ENCODE measurements at places on chromosomes 7 and 10.

DNA sequence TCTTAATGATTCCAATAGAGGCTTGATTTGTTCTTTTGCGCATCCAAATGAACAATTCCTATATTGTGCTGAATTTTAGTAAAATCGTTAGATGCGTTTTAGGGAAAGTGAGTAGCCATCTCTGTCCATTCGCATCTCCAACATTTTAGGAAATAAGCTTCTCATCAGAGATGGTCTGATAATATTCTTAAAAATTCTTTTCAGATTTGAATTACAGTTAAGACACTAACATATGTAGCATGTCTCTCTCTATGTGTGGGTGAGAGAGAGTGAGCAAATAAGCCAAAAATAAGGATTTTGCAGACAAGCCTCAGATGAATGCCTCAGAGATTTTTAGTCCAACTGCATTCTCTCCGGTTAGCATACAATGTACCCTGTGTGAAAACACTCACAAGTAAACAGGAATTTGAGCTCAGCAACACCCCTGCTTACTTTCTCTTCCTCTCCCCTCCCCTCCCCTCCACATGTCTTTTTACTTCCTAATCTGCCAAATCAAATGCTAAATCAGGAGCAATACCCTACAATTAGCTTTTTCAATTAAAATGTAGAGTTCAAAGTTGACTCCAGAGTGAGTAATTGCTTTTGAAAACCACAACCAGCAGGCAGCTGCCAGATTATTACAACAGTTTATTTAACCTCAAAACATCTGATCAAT, 354.4 kb downstream of the CRPPA start:
- DNase-seq: no peak

- DNase-seq: no peak
Measured at GRCh38 chr7:38893061-38893460, 15.9 kb downstream of the VPS41 start.

DNA sequence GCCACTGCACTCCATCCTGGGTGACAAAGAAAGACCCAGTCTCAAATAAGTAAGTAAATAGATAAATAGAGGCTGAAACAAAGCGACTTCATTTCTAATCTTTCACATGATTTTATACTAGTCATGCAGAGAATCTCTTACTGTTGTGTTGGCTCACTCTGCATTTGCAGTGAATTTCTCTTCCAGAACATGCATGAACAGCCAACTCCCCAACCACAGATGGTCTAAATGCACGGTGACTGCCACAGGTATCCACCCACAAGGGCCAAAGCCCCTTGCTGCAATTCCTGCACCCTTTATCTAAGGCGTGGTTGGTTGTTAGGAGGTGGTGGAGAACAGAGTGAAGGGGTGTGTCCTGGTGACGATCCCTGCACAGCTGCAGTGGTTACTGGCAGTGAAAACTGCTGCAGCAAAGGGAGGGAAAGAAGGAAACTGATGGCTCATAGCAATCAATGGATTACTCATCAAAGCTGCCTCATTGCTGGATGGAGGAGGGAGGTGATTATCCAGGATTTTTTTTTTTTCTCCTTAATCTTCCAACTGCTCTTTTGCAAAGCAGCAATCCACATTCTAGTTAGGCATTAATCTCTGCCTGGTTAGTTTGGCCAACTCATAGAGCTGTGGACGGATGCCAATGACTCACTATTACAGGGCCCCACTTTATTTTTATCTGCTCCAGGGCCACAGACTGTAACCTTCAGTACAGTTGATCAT, 50.6 kb downstream of the PRTFDC1 start:
- no peak for DNase-seq

DNA sequence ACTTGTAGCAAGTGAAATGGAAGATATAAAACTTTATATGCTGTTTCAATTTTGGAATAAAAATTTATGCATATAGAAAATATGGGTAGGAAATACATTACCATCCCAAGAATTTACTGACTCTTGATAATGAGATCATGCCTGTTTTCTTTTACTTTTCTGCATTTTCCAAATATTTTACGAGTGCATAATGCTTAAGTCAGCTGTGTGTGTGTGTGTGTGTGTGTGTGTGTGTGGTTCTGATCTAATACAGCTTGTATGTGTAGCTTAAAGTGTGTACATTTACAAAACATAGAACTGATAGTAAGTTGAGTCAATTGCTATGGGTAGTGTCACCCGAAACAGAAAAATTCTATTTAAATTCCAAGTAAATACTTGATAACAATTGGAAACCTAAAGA, 315.9 kb upstream of the LRRN3 start:
- DNase-seq: no peak

DNA sequence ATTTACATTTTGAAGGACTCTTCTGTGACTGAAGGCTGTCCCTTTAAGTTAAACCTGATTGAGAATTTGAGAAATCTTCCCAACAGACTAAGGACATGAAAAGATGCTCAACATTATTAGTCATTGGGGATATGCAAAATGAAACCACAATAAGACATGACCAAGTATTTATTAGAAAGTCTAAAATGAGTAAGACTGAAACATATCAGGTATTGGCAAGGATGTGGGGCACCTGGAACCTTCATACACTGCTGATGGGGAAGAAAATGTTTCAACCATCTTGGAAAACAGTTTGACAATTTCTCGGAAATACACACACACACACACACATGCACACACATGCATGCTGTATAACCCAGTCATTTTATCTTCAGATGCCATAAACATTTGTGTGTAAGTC, 132.1 kb upstream of the CDK6 start:
- DNase-seq: no peak

GRCh38 chr7:40120020-40120419, 14.4 kb downstream of the MPLKIP start:
- no peak for DNase-seq

GRCh38 chr7:155948845-155949244, 136.6 kb upstream of the SHH start:
- no peak for DNase-seq

DNA sequence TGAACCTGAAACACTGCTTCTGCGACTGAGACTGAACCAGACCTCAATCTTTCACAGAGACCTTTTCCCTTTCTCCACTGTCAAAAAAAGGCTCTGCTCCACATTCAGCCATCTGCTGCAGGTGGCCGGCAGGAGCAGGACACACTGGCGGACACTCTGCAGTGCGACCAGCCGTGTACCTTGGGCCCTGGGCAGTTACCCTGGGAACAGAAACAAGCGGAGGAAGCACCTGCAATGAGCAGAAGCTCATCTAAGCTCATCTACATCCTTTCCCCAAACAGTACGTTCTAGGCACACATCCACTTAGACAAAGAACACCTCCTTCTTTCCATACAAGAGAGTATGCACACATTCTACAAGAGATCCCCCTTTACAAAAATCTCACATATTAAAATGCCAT, 22.8 kb downstream of the VOPP1 start:
- no peak for DNase-seq

DNA sequence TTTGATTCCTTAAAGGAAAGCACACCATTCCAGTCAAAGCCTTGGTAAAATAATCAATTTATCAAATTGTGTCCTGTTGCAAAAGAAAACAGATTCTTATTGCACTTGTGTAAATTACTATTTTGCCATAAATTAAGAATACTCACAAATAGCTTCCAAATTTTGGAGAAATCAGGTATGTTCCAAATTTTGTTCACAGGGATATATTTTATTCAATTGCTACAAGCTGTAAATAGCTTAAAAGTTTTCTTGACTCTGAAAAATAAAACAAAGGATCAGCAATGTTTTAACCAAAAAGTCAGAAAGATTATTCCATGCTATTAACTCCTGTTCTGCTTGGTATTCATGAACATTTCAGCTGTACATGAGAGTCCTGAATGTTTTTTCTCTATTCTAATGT, 47.4 kb upstream of the CHST3 start:
- no peak for DNase-seq

- DNase-seq: no peak
Measured at GRCh38 chr7:73624669-73625001, 313 bp upstream of the MLXIPL start.

- no peak for DNase-seq
Measured at GRCh38 chr7:67698354-67698753, 701.7 kb downstream of the TYW1 start.

- DNase-seq: no peak
Measured at GRCh38 chr7:45088146-45088701, 545 bp downstream of the NACAD start.

DNA sequence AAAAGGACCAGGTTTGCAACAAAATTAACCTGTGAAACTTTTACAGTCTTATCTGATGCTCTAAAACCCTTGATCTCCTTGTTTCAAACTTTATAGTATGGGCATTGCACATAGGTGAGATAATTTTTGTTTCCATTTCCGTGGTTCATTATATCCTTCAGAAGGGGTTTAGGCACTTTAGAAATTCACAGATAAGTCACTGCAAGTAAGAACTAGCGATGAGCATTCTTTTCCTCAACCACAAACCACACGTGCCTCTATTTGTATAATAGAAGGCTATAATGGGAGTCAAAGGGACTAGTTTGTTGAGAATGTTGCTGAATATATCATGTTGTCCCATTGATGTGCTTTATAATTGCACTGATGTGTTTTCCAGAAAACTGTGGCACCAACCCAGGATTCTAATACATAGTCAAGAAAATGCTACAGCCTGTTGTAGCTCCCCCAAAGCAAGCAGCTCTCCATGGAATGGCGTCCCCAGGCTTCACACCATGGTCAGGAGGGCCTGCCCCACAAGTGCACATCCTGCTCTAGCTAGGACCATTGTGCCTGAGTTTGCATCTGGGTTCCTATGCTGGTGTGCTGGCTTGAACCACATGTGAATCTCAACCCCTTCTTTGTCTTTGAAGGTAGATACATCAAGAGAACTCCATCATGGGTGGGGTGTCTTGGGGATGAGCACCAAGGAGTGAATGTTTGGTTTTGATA, 14.0 kb upstream of the ATXN7L1 start:
- no peak for DNase-seq

GRCh38 chr10:125398270-125398669, 237.9 kb upstream of the CTBP2 start:
- DNase-seq: no peak

DNA sequence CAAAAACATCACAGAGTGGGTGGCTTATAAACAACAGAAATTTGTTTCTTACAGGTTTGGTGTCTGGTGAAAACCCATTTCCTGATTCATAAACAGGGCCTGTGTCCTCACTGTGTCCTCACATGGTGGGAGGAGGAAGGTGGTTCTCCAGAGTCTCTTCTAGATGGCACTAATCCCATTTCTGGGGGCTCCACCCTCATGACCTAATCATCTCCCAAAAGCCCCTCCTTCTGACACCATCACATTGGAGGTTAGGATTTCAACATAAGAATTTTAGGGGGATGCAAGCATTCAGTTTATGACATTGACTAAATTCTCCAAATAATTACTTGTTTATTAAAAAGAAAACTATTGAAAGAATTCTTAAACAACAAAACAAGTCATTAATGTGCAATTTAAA, 116.0 kb downstream of the CHN2 start:
- DNase-seq: no peak

GRCh38 chr7:55181762-55182161, 162.9 kb downstream of the EGFR start:
- DNase-seq: no peak

DNA sequence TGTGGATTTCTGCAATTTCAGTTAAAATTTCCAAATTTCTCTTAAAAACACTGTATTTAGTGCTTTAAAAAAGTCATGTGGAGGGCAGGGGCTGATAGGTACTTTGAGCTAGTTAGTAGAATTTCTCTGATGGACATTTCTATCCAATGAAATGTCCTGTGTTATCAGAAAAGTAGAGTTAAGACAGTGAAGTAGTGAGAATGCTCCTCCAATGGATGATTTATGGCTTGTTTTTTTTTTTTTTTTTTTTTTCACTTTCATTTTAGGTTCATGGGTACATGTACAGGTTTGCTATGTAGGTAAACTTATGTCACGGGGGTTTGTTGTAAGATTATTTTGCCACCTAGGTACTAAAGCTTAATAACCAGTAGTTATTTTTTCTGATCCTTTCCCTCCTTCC, 55.0 kb downstream of the BTAF1 start:
- no peak for DNase-seq

DNA sequence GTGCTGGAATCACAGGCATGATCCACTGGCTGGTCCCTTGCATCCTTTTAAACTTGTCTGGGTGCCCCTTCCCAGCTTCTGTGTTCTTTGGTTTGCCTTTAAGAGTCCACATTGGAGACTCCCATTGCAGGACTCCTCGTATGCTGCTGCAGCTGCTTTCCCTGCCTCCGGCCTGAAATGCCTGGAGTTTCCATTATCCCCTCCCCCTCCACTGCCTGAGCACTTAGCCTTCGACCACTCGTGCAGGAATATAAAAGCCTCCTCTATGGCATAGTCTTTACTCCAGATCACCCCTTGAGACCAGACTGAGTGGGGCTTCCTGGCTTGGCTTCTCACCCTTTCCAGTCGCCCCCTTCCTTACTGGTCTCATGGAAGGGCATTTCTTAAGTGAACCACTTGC, 80.2 kb downstream of the RHOBTB1 start:
- DNase-seq: no peak

- DNase-seq: no peak
Measured at GRCh38 chr10:70320751-70321150, 36.9 kb upstream of the NPFFR1 start.

GRCh38 chr7:104971290-104972071, 42.5 kb upstream of the KMT2E start:
- DNase-seq: no peak

DNA sequence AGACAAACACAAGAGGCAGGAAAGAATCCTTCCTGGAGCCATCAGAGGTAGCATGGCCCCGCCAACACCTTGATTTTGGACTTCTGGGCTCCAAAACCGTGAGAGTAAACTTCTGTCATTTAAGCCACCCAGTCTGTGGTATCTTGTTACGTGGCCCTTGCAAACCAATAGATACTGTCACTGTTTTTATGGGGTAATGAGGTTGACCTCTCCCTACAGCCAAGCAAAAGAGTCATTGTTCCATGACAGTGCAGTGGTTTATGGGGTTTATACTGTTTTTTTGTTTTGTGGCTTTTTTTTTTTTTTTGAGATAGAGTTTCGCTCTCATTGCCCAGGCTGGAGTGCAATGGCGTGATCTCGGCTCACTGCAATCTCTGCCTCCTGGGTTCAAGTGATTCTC, 32.8 kb downstream of the KIAA1549 start:
- no peak for DNase-seq

- DNase-seq: no peak
Measured at GRCh38 chr7:111746950-111747349, 184.7 kb upstream of the IMMP2L start.

GRCh38 chr10:33277135-33277536, 57.3 kb downstream of the NRP1 start:
- DNase-seq: no peak

DNA sequence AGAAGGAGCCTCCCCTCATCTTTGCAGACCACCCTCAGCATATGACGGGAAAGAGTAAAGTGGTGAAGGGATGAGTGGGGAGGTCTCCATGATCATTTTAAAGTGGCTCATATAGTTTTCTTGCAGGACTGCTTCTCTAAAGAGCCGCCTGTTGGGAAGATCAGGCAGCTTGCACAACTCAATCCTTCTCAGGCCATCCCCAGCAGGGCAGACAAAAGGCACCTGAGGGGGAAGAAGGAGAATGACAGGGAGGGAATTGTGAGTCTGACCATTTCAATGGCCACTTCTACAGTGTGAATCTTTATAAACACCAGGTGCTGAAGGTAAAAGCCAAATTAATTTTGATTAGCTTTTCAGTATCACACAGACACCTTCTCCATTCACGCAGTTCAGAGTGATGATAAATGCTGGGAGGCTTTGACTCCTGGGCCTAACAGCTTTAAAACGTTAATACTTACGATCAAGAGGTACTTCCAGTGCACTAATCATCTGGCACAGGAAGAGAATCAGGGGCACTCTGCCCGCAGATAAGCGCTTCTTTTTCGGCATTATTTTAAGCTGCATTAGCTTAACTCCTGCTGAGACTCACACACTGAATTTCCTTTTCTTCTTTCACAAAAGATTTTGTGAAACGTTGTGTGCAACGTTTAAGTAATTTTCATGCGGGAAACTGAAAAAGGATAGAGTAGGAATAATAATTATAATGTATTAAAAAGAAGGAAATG, 109.5 kb upstream of the LAMB4 start:
- DNase-seq: no peak

Data from activated T-cell treated with anti-CD3 and anti-CD28 coated beads for 48 hours (primary cell).